ENCODE measurements at places on chromosomes 16 and 17.
A peak's percentile ranks its signal among the peaks of the same experiment; 100 is the strongest.

- DNase-seq, result no peak
These were observed 69.8 kb downstream of the YPEL2 start for GRCh38 chr17:59401274-59401673.

GRCh38 chr16:49396206-49396720, 22.7 kb downstream of the C16orf78 start:
- DNase-seq, result no peak

DNA sequence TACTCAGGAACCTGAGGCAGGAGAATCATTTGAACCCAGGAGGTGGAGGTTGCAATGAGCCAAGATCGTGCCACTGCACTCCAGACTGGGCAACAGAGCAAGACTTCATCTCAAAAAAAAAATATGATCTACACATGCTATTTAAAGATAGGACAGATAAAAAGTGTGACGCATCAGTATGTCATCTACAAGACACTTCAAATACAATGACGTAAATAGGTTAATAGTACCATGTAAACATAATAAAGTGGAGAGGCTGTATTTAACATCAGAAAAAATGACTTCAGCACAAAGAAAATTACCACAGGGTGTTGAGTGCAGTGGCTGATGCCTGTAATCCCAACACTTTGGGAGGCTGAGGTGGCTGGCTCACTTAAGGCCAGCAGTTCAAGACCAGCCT, 20.2 kb downstream of the ZNF778 start:
- DNase-seq, result no peak

DNA sequence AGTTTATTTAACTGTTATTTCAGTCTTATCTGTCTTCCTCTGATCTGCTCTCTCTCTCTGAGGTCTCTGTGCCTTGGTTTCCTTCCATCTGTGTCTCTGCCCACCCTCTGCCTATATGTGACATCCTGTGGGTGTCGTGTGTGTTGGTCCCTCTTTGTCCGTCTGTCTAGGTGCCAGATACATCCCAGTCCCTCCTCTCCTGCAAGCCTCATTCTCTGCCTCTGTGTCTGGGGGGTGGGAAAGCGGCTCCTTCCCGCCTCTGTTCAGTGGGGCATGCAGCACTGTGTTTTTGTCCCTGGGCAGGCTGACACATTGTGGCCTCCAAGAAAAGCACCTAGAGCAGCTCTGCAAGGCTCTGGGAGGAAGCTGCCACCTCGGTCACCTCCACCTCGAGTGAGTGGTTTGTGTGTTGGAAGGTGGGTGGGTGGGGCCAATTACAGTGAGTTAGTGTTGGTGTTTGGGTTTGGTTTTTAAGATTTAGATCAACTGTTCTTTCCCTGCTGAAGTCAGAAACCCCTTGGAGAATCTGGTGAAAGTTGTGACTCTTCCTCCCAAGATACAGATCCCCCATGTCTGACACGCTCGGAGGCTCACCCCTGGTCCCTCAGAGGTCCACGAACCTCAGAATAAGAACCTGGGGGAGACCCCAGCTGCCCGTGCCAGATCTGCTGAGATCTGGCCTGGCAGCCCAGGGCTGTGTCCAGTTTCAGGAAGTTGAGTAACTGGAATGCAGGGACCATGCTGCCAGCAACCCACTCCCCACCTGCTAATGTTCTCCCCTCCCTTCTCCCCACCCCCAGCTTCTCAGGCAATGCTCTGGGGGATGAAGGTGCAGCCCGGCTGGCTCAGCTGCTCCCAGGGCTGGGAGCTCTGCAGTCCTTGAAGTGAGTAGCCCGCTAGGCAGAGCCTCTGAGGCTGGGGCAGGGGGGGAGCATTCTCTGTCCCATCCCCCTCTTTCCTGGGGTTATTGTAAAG, 50.9 kb upstream of the CPNE2 start:
- DNase-seq, result peak; percentile 32

DNA sequence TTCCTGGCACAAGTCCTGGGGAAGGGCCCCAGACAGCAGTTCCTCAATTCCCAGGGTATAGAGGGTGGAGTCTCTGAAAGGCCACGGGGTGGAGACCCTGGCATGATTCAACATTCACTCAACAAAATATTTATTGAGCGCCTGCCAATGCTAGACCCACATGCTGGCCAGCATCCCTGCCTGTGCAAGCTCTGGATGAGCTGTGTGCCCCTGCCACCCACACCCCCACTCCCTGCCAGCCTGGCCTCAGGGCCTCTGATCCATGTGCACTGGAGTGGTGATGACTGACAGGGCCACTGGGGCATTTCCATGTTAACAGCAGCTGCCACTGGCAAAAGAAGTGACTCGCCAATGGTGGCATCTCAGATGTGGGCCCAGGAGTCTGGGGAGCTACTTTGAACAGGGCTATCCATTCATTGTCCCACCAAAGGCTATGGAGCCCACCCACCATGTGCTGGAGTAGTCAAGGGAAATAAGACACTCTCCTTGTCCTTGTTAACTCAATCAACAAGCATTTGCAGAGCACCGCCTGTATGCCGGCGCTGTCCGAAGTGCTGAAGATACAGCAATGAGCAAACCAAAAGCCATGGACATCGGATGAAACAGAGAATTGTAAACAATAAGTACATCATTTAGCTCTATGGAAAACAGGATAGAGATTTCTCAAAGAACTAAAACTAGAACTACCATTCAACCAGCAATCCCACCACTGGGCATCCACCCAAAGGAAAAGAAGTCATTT, 3.0 kb upstream of the PRSS22 start:
- DNase-seq, result no peak

DNA sequence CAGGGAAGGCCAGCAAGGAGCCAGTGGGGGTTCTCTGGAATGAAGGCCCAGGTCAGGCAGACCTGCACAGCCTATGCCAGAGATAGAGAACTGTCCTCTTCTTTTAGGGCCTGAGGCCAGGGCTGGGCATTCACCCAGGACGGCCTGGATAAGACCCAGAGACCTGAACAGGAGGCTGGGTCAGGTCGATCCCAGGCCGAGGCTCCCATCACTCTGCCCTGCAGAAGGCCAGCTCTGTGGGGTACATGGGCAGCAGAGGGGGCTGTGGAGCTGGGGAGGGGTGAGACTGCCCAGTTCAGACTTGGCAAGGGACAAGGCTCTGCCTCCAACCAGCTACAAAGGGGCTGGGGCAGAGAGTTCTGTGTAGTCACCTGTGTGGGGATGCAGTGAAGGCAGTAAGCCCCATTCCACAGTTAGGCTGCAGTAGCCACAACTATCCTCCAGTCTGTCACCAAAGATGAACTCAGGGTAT, 14.6 kb downstream of the HSD11B2 start:
- DNase-seq, result no peak

DNA sequence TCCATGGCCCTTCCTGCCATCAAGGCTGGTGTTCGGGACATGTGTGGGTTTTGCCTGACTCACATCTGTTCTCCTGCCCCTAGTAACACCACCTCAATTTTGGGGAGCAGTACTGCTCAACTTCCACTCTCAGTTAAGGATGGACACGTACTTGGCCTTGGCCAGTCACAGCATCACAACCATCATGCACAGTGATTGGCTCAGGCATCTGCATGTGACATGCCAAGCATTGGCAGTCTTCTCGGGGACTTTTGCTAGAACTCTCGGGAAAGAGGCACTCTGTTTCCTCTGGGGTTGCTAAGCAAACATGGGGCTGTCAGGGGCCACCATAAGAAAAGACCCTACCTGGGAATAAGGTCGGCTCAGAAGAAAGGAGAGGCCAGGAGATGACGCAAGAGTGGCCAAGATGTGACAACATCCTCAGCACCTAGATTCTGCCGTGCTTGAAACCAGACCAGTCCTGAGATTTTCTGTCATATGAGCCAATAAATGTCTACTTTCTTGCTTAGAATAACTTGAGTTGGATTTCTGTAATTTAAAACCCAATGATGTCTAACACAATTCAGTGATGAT, 11.9 kb upstream of the KDM8 start:
- no peak for DNase-seq

GRCh38 chr17:75619506-75620431, 13.5 kb upstream of the SMIM5 start:
- no peak for DNase-seq

- no peak for DNase-seq
These were observed 54.2 kb downstream of the BEAN1 start for GRCh38 chr16:66481081-66481942.

DNA sequence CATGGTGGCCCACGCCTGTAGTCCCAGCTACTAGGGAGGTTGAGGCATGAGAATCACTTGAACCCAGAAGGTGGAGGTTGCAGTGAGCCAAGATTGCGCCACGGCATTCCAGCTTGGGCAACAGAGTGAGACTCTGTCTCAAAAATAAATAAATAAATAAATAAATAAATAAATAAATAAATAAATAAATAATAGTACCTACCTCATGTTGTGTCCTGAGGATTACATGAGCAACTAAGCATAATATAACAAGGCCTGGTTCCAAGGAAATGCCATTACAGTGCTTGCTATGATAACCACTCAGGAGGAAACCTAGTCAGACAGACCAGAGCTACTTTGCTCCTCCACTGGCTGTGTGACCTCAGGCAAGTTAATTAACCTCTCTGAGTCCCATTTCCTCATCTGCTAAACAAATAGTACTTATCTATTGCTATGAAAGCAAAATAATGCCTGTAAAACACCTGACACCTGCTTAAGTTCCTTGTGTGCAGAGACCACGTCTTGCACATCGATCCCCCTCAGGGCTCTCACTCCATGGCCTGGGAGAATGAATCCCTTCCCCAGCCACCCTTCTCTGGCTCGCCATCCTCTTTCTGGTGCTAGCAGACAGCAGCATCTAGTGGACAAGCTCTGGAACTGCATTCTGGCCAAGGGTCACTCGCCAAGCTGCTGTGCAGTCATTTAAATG, 7.5 kb downstream of the EPOP start:
- peak; percentile 47 for DNase-seq

DNA sequence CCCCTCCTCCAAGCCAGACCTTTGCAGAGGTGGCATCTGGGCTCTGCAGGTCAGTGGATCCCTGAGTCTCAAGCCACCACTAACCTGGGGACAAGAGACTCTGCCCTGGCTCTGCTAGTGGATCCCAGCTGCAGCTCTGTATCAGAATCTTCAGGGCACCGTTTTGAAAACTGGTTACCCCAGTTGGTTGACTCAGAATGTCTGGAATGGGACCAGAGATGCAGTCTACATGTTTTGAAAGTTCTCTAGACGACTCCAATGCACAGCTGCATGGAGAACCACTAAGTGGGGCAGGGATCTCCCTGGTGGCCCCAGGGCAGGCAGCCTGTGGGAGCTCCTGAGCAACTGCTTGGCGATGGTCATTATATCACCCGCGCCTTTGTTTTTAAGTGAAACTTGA, 34.1 kb upstream of the ADORA2B start:
- DNase-seq, result no peak

- no peak for DNase-seq
These were observed 67.5 kb downstream of the SHISA6 start for GRCh38 chr17:11308531-11308930.
